T1000 (cell line): ENCODE measurements at places on chromosomes 2 and 18.

DNA sequence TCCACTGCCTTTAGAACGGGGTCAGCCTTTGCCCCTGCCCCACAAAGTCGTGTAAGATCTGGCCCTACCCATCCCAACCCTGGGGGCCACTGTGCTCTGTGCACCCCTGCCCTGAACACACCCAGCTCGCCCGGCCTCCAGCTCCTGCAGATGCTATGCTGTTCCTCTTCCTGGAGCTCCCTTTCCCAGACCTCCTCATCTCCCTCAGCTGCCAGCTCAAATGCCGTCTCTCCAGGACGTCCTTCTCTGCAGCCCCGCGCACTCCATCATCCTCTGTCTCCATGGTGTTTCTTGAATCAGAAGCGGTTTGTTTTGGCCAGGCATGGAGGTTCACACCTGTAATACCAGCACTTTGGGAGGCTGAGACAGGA is 94.1 kb downstream of the SH3BP4 start:
- no peak for DNase-seq

DNA sequence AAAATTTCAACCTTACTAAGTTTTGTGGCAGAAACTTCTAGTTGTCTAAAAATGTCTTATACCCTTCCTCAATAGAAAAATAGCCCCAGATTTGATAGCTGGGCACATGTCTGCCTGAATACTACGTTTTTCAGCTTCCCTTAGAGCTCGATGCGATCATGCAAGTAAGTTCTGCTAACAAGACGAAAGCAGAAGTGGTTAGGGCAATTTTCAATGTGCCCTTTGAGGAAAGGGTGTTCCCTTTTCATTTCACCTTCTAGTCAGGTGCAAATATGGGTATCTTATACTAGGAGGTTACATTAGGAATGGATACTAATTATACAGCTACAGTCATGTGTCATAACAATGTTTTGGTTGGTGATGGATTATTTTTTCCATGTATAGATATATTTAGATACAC is 1572.1 kb upstream of the LRRTM1 start:
- no peak for DNase-seq

GRCh38 chr2:96144481-96145035 is 682 bp downstream of the DUSP2 start:
- DNase-seq, result no peak

- peak; percentile 18 for DNase-seq
Measured at GRCh38 chr2:39620067-39620466, 45.6 kb upstream of the TMEM178A start.

DNA sequence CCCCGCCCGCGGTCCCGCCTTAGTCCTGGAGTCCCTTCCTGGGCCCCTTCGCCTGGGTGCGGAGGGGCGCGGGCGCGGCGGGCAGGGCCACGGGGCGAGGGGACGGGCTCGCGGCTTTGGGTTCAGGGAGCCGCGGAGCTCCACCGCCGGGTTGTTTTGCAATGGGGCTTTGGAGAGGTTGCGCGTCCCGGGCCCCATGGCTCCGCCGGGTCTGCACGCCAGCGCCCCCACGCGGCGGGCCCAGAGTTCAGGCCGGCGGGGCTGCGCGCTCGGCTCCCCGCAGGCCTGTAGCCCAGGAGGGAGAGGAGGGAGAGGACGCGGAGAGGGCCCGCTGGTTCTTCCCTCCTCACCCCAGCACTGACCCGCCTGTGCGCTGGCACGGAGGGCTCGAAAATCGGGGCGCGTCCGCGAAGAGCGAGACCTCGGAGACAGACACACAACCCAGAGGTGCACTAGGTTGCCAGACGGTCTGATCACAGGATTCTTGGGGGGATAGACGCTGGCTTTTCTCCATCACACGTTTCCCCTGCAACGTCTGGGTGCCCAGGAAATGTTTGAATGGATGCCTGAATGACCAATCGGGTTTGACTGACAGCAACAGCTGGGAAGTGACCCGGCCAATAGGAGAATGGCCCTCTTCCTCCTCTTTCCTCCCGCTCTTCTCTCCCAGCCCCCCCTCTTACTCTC is 4.9 kb upstream of the SIX2 start:
- DNase-seq, result no peak

DNA sequence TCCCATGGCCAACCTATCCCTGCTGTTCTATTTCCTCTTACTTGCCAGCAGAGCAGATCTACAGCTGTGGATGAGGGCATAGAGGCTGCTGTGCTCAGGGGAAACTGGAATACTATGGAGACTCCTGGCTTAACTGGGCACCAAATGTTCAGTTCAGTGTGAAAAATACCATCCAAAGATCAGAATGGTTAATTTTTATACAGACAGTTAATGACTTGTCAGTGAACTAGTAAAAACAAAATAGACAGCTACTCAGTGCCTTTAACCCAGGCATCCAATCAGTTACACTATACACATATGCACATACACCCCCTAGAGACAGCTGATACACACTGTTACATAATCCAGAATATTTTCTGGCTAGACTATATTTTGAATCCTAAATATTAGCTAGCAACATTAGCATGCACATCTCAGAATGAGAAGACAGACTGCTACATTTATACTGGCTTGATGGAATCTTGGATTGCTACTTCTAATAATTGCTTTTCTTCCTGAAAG is 59.1 kb upstream of the WIPF1 start:
- DNase-seq, result no peak

- DNase-seq, result no peak
Measured at GRCh38 chr2:237892478-237892877, 33.1 kb downstream of the RAMP1 start.

DNA sequence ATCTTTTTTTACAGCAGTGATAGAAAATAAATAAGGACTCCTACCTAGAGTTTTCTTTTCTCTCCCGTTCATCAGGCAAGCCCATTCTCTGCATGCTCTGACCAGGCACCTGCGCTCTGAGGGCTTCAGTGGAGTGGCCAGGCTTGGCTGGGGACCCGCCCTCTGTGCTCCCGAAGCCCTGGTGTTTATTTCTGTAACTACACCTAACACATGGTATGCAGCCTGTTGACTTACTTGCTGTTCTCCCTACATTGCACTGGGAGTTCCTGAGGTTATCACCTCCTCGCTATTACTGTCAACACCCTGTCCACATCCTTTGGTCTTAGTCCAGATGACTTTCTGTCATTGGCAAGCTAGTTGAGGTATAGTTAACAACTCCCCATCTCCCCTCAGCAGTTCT is 317.7 kb downstream of the LPIN1 start:
- no peak for DNase-seq

DNA sequence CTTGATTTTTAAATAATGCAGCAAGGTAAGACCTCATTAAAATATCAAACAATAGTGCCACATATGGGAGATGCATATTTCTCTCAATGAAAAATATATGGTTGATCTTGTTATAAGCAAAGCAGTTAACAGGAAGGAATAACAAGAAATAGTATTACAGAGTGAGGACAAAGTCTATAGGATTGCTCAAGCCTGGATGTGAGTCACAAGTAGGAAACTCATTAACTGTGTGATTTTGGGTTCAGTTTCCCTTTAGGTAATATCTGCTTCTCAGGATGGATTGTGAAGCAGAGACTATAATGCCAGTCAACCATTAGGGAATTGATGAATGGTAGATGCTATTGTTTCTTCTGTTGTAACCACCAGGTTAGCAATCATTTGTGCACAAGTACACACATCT is 42.9 kb upstream of the SPHKAP start:
- DNase-seq, result no peak

- DNase-seq, result no peak
Measured at GRCh38 chr2:45089554-45090261, 80.5 kb upstream of the SIX2 start.

- no peak for DNase-seq
Measured at GRCh38 chr2:184504252-184504651, 94.1 kb upstream of the ZNF804A start.

DNA sequence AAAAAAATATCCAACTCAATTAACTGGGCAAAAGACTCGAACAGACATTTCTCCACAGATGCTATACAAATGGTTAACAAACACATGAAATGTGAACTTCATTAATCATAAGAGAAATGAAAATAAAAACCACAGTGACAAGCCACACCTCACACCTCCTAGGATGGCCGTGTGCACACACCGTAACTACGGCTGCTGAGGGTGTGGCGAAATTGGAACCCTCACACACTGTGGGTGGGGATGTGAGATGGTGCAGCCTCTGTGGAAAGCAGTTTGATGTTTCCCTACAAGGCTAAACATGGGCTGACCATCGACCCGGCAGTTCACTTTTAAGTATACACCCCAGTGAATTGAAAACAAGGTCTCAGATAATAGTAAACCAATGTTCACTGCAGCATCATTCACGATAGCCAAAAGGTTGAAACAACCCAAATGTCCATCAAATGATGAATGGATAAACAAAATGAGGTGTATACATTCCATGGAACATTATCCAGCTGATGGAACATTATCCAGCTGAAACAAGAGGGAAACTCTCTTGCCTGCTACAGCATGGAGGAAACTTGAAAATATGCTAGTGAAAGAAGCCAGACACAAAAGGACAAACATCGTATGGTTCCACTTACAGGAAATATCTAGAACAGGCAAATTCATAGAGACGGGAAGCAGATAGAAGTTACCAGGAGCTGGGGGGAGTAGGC is 32.2 kb downstream of the ZAP70 start:
- no peak for DNase-seq
